NCI-H526 (cell line): ENCODE measurements at places on chromosomes 11 and 22.

DNA sequence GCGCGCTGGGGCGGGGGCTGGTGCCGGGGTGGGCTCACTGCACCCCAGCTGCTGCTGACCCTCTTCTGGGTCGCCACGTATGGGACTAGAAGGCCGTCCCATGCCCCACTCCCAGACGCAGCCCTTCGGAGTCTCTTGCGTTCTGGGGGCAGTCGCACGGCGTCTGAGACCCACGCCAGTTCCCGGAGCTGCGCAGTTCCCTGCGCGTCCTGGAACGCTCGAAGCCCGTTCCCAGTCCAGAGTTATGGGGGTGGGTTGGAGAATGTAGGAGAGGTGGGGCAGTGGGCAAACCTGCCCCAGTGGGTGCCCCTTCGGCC is 375 bp downstream of the LAYN start:
- DNase-seq: peak; percentile 57

GRCh38 chr11:128895526-128895925 is 4.4 kb downstream of the KCNJ5 start:
- DNase-seq: no peak

DNA sequence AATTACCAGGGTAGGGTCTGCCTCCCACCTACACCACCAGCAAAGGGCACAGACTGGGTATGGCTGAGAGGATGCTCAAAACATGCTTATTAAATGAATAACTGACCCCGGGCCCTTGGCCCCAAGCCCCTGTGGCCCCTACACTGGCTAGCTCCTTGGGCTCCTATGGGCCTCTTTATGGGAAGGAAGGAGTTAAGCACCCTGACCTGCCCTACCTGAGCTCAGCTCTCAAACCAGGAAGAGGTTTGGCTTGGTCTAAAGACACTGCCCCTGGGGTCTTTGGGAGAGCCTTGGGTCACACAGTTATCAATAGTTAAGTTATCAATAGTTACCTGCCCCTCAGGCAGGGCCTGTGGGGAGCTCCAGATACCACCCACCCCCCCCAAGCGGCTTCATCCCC is 1.2 kb downstream of the USH1C start:
- no peak for DNase-seq

DNA sequence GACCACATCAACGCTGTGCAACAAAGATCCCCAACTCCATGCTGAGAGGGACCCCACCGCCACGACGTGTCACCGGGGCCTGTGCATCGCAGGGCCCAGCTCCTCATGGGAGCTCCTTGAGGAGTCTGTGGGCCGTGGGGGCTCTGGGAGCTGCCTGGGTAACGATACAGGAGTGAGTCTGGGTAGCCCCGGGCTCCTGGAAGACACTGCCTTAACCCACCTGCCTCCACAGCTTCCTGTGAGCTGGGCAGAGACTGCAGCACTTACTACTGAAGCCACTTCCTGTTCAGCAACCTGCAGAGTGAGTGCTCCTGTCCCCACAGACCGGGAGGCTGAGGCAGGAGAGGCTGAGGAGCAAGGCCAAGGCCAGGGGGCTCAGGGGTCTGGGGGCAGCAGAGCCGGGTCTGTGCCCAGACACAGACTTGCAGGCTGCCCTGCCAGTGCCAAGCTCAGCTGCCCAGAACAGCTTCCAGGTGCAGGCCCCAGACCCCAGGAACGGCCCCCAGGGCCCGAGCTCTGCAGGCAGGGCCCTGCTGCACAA is 226.7 kb downstream of the BRD1 start:
- no peak for DNase-seq

DNA sequence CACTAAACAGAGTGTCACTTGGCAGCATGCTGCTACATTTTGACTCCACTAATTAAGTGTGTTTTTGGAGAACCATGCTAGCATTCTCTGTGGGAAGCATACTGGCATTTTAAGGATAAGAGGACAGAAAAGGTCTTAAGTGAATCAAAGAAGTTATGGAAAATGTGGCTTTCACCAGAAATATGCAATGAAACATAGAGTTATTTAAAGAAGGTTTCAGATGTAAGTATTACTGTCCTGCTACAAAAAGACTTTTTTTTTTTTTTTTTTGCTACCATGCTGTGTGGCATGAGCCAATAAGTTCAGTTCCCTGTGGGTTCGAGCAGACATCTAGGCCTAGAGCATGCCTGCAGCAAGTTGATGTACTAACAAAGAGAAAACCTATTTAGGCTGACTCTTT is 187.6 kb downstream of the MSANTD4 start:
- DNase-seq: no peak

DNA sequence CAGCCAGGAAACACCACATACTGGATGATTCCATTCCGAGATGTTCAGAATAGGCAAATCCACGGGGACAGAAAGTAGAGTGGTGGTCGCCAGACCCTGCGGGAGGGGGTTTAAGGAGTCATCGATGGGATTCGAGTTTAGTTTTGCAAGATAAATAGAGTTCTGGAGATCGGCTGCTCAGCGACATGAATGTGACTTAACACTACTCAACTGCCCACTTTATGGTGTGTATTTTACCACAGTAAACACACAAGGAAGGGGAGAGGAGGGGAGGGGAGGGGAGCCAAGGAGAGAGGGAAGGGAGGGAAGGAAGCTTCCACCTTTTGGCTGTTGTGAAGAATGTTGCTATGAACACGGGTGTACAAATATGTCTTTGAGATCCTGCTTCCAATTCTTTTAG is 10.4 kb upstream of the ARHGAP8 start:
- no peak for DNase-seq

DNA sequence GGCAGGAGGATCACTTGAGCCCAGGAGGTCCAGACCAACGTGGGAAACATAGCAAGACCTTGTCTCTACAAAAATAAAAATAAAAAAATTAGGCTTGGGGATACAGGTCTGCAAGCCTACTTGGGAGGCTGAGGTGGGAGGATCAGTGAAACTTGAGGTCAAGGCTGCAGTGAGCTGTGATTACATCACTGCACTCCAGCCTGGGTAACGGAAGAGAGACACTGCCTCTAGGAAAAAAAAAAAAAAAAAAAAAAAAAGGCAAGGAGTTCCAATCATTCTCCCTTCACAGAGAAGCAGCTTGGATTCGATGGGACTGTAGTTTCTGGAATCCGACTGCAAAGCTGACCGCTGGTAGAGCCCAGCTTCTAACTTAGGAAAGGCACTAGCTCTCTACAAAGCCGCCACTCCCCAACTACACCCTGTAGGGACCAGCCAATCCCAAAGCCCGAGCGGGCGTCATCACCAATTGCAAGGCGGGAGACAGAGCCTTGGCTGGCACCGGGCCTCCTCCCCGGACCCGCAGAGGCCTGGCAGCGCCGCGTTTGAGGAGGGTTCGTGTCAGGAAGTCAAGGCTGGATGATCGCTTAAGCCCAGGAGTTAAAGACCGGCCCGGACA is 716 bp upstream of the DDB2 start:
- DNase-seq: peak; percentile 93

DNA sequence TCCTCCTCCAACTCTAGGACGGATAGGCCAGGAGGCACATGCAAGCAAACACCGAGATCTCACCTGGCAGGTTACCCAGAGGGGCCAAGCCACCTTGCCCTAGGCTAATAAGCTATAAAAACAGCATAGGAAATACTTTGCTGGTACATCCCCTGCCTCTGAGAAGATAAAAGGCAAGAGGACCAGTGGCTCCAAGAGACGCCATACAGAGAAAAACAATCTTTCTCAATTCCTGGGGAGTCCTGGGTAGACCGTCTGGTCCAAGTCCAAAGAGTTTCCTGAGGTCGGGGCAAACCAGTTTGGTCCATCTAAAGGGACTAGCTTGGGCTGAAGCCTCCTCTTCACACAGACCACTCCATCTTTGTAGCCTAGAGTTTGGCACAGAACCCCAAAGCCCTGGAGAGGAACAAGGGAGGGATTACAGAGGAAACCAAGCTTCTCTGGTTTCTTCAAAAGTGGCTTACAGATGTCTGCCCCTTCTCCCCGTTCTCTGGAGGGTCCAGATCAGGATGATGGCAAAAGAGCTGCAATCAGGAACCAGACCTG is 40.4 kb downstream of the NUMA1 start:
- peak; percentile 39 for DNase-seq

DNA sequence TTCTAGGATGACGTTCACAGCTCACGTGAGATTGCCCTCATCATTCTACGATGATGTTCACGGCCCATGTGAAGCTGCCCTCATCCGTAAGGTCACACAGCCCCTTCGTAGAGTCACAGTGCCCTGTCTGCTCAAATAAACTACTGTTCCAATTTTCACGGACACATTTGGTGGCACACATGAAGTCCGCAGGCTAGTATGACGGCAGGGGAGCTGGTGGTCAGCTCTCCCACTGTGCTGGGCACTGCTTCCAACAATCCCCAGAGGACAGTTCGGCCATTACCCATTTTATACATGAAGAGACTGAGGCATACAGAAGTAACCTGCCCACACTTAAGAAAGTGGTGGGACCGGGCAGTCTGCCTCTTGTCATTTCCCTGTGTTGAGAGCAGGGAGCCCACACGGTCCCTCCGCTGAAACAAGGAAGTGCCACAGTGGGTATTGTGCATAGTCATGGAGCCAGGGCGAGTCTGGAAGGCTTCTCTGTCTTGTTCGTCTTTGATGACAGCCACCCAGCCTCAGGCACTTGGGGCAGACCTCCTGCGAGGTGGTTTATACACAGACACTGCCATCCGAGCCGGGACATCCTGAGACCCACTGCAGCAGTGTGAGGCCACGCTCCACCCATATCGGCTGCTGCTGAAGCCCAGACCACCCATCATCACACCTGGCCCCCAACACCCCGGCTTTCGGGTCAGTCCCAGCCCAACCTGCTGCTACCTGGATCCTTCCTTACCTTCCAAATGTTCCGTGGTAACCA is 114.3 kb downstream of the PHF21B start:
- no peak for DNase-seq

GRCh38 chr22:18995327-18995711 is 59.2 kb upstream of the PRODH start:
- DNase-seq: no peak

GRCh38 chr11:128375961-128376360 is 211.4 kb downstream of the ETS1 start:
- no peak for DNase-seq

- no peak for DNase-seq
Measured at GRCh38 chr11:33656768-33657167, 43.9 kb downstream of the C11orf91 start.

- DNase-seq: no peak
Measured at GRCh38 chr11:131884461-131885073, 514.2 kb downstream of the NTM start.

DNA sequence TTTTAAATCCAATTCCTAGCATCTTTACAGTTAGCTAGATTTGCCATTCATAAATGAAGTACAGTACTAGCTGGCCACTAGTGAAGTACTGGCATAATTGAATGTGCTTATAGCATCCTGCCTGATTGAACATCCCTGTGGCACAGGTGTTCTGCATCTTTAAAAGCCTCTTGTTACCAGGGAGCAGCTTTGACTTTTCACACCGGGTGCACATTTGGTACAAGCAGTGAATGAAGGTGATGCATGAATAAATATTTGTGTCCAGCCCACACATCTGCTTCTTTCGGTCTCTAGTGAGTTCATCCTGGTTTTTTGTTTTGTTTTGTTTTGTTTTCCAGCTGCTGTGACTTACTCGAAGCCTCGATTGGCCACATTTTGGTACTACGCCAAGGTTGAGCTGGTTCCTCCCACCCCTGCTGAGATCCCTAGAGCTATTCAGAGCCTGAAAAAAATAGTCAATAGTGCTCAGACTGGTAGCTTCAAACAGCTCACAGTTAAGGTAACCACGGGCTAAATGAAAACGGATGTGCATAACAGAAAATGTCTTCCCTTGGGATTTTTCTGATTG is 5.3 kb downstream of the ATP5MG start:
- DNase-seq: no peak

GRCh38 chr11:1460986-1461825 is 25.4 kb downstream of the MOB2 start:
- DNase-seq: no peak

GRCh38 chr11:87859636-87860035 is 315.6 kb downstream of the RAB38 start:
- DNase-seq: no peak

- no peak for DNase-seq
Measured at GRCh38 chr22:44051358-44051757, 27.3 kb downstream of the PARVB start.

DNA sequence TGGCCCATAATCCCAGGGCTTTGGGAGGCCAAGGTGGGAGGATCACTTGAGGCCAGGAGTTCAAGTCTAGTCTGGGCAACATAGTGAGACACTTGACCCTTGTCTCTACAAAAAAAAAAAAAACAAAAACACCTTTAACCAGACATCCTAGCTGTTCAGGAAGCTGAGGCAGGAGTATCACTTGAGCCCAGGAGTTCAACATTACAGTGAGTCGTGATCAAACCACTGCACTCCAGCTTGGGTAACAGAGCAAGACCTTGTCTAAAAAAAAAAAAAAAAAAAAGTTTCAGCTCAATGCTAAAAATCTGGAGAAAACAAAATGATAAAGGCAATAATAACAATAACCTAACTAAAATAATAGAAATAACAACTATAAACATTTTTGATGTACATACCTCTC is 22.6 kb upstream of the APLP2 start:
- no peak for DNase-seq

GRCh38 chr11:134412203-134413042 is at the start of gene B3GAT1:
Gene B3GAT1 (minus strand): TSS chr11:134412242. CDS start chr11:134387659, 24,583 bp downstream.
- DNase-seq: peak; percentile 91

- DNase-seq: peak; percentile 97
Measured at GRCh38 chr11:67629386-67630227, at the start of gene NUDT8. Gene NUDT8 (minus strand): TSS chr11:67629937. CDS start chr11:67629911, 26 bp downstream.

DNA sequence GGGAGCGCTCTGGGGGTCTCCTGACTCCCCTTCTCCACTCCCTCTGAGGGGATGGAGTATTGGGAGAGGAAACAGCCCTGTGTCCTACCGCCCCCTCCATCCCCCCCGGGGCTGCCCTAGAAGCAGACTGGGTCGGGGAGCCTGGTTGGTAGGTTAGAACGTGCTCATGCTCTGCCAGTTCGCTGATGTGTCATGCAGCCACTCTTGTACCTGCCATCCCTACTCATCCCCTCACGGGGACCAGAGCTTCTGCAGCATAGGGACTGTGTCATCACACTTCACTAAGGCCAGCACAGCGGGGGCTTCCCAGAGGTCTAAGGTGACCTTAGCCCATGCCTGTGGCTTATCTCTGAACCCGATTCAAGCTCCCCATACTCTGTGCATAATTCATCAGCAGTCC is 4.7 kb downstream of the KCNJ1 start:
- DNase-seq: no peak

GRCh38 chr11:119673759-119674336 is 55.2 kb downstream of the NECTIN1 start:
- DNase-seq: peak; percentile 51

- DNase-seq: no peak
Measured at GRCh38 chr11:14977101-14977880, 5.1 kb upstream of the CALCA start.

- DNase-seq: no peak
Measured at GRCh38 chr11:66708701-66709100, 20.3 kb downstream of the SPTBN2 start.

GRCh38 chr11:313304-313786 is 495 bp upstream of the IFITM1 start:
- no peak for DNase-seq

GRCh38 chr11:22792497-22792896 is 37.1 kb downstream of the SVIP start:
- peak; percentile 70 for DNase-seq
